ENCODE measurements at places on chromosomes 4 and X. TPM values are rescaled to one million over a fixed set of nuclear protein-coding genes. Genes with fewer than 3 reads are reported as not detected.

LIMCH1 gene
- 241 TPM for total RNA-seq

LINC00632 gene
- total RNA-seq, result 31.3 TPM

FANCB gene
- total RNA-seq, result 4.3 TPM

SULT1B1 gene
- total RNA-seq, result not detected

PTTG2 gene
- total RNA-seq, result not detected

ERAS gene
- total RNA-seq, result not detected

- DNase-seq, result no peak
Measured at GRCh38 chr4:169428376-169428775, 157.6 kb upstream of the SH3RF1 start.

DNA sequence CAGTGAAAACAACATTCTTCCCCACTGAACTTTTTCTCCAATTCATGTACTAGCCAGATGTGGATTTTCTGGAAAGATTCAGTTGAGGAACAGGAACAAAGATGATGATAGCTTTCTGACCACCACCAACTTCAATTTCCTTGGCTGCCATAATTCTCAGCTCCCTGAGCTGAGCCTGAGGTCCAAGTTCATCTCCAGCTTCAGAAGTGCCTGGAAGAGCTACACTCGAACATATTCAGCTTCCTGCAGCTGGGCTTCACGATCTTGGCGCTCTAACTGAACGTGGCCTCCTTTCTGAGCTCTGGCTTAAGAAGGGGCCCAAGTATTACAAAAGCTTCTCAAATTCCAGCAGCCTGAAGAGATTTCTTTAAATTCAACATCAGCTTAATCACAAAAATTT, 83.9 kb downstream of the QDPR start:
- no peak for DNase-seq

GRCh38 chrX:24282381-24283126, 31.3 kb downstream of the SUPT20HL2 start:
- peak; percentile 57 for DNase-seq

DNA sequence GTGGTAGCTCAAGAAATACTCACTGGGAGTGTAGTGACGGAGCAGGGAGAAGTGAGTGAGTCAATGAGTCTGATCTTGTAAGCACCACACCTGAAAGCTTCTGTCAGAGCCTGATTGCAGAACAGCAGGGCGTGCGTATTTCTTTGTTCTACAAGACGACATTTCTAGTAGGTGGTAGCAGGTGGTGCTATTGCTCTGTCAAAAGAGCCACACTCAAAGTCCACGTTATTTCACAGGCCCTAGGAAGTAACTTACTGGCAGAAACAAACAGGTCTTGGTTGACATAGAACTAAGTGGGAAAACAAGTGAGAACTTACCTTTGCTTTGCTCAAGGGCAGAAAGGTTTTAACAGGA, 46.4 kb upstream of the SPRY1 start:
- DNase-seq, result no peak

DNA sequence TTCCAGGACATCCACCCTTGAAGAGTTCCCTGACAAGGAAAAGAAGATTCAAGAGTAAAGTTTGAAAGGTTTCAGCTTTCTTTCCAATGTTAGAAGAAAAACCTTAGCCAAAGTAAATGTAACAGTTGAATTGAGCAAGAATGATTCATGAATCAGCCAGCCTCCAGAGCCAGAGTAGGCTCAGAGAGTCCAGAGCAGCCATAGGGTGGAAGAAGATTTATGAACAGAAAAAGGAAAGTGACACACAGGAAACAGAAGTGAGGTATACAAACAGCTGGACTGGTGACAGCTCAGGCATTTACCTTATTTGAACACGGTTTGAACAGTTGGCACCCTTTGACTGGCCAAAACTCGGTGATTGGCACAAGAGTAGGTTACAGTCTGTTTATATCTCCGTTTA, 63.2 kb downstream of the QDPR start:
- no peak for DNase-seq

- no peak for DNase-seq
Measured at GRCh38 chrX:78106651-78106986, 2.6 kb downstream of the PGK1 start.

DNA sequence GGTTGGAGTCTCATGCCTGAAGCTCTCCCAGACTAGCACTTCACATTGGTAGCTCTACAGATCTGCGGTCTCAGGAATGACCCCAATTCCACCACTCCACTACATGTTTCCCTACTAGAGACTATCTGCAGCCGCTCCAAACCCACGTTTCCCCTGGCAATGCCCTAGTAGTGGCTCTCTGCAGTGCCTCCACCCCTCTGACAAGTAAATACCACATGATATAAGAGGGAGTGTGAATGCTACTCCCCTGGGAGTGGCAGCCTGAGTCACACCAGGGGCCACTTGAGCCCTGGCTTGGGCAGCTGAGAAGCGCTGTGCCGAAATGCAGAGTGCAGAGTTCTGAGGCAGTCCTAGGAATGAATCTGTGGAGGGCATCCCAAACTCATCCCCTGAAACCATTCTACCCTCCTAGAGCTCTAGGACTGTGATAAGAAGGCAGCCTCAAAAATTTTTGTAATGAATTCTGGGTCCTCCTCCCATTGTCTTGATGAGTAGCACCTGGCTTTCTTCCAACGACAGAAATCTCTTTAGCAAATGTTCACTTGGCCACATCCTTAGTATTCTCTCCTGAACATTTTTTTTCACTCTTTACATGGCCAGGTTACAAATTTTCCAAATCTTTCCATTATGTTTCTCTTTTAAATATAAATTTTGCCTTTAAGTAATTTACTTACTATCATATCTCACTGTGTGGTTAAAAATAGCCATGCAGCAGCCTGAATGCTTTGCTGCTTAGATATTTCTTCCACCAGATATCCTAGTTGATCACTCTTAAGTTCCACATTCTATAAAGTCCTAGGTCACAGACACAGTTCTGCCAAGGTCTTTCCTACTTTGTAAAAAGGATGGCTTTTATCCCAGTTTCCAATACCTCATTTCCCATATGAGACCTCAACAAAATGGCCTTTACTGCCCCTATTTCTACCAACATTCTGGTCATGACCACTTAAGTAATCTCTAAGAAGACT, 160.2 kb upstream of the CPEB2 start:
- DNase-seq, result peak; percentile 40

DNA sequence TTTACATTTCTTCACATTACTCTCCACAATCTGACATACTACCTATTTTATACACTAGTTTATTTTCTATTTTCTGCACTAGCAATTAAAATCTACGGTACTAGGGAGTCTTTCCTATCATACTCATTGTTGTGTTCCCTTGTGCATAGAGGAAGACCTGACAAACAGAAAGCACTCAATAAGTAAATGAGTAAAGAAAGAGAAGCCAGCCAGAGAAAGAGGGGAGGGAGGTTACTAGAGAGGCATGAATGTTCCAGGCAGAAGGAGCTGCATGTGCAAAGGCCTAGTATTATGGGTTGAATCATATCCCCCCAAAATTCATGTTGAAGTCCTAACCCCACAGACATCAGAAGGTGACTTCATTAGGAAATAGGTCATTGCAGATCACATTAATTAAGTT, 114.0 kb downstream of the ZAR1 start:
- no peak for DNase-seq

DNA sequence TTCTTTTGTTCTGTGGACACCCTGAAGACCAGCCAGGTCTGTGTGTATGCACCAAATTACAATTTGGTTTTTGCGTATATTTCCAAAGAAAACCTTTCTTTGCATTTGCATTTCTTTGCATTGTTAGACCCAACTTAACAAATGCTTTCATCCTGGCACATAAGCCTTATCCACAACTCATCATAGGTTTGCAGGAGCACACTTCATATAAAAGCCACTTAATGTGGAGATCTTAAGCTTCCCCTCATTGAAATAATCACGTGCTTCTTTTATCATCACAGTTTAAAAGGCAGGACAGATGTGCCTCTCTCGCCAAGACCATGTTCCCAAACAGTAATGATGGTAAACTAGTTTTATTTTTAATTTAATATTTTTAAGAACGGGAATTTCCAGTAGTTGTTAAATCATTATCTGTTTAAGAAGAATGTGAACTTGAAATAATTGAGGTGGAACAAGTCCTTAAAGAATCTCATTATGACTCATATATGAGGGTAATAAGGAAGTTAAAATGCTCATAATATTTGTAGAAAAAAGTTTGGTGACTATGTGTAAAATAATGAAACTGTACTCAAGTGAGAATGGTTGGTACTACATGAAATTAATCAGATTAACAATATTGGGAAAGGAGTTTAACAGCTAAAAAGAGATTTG, 65.5 kb downstream of the GLRA3 start:
- peak; percentile 43 for DNase-seq

- no peak for DNase-seq
Measured at GRCh38 chrX:3026074-3026815, 15.0 kb upstream of the ARSF start.

DNA sequence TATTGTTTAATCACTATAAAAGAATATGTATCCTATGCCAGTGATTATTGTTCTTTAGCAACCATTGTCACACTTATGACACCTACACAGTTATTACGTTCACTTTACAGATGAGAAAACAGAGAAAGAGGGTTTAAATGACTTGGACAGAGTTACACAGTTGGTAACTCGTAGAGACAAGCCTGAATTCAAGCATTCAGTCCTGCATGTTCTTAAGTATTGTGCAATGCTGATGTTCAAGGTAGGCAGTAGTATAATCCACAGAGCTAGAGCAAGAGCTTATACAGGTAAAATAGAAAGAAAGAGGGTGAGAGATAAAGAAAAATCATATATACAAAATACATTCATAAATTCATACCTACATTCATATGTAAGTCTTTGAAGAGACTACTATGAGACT, 249.8 kb upstream of the ANXA10 start:
- no peak for DNase-seq

DNA sequence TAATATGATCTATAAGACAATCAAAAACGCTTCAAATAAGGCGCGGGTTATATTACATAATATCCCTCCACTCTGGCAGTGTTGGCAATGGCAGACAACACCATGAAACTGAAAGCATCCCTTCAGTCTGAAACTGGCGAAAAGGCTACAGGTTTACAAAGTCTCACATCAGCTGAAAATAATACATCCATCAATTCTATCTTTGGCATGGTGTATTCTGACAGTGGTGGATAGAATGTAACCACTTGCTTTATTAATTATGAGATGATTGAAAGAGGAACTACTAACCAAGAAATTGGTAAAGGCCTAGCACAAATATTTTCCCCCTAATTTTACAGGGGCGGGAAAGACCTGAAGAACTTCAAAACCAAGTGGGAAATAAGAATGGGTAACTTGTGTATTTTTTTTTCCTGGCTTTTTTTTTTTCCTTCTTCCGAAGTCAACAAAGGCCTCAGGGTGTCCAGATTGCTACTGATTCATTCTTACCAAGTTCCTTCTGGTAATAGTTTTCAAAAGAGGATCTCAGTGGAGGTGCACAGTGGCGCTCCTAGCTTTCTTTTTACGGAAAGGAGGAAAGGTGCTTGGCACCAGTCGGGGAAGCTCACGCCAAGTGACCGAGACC, 728 bp downstream of the UBA6 start:
- DNase-seq, result no peak

GRCh38 chr4:40520533-40520932, 109.1 kb downstream of the RBM47 start:
- no peak for DNase-seq
